ENCODE measurements at places on chromosomes 6 and 20.

GRCh38 chr6:118932421-118932820 lies 2.5 kb downstream of the MCM9 start:
- no peak for DNase-seq

GRCh38 chr6:94899191-94899590 lies 678.1 kb upstream of the MANEA start:
- no peak for DNase-seq

DNA sequence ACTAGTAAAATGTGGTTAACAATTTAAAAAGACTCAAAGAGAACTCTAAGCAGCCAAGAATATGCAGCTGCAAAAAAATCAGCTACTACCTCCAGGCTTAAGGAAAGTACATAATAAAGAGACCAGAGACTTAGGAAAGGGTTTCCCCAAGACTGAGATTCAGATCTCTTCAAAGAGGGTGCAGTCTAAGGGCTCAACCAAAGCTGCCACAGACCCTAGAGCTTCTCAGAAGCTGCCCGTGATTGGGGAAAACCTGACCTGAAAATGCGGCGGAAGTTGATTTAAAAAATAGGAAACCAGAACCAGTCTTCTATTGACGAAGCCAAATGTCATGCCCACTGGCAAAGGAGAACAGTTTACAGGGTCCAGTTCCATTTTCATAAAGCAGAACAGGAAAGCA lies 516.8 kb upstream of the MARCKS start:
- no peak for DNase-seq

- DNase-seq = peak; percentile 90
These were observed at the start of gene RRBP1 for GRCh38 chr20:17682103-17682888. Gene RRBP1 (minus strand): TSS chr20:17682242. CDS start chr20:17660507, 21,735 bp downstream.

- no peak for DNase-seq
These were observed 121.1 kb downstream of the HDGFL1 start for GRCh38 chr6:22690446-22690845.

GRCh38 chr20:11797156-11797555 lies 120.5 kb upstream of the BTBD3 start:
- DNase-seq = no peak

Measured in SW 1271 (cell line).